ENCODE measurements at places on chromosomes 5 and 9.

- no peak for DNase-seq
Observed at GRCh38 chr5:12413585-12413984, 509.3 kb upstream of the CTNND2 start.

- DNase-seq, result no peak
Observed at GRCh38 chr9:135901826-135902225, 5.5 kb downstream of the CAMSAP1 start.

- peak; percentile 94 for DNase-seq
Observed at GRCh38 chr5:43802119-43802518, 199.1 kb downstream of the NNT start.

GRCh38 chr5:139658501-139658927 is 10.4 kb downstream of the CXXC5 start:
- peak; percentile 67 for DNase-seq
